SK-MEL-5 (cell line): ENCODE measurements at places on chromosomes 4 and X.

DNA sequence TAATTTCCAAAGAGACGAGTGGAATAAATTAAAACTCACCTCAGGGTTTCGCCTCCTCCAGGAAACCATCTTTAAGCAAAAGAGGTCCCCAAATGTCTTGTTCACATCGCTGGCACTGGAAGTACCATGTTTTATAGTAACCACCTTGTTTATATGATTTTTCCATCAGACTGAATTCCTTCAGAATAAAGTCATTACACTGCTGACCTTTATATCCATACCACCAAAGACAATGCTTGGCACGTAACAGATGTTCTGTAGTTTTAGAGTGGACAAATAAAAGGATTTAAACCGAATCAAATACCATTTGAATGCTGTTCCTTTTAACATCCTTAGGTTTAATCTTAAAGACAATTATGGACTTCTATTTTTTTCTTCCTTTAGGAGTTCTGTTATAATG lies 4.7 kb downstream of the NUDT6 start:
- DNase-seq, result no peak

GRCh38 chr4:55518442-55518841 lies 28.3 kb downstream of the CLOCK start:
- no peak for DNase-seq

- no peak for DNase-seq
Measured at GRCh38 chr4:101328063-101328602, 19.2 kb downstream of the PPP3CA start.

- DNase-seq, result no peak
Measured at GRCh38 chr4:126766241-126766640, 866.5 kb upstream of the INTU start.

GRCh38 chr4:159045321-159045720 lies 57.6 kb upstream of the RAPGEF2 start:
- DNase-seq, result no peak

GRCh38 chr4:75844151-75844662 lies 58.0 kb downstream of the PPEF2 start:
- DNase-seq, result no peak

DNA sequence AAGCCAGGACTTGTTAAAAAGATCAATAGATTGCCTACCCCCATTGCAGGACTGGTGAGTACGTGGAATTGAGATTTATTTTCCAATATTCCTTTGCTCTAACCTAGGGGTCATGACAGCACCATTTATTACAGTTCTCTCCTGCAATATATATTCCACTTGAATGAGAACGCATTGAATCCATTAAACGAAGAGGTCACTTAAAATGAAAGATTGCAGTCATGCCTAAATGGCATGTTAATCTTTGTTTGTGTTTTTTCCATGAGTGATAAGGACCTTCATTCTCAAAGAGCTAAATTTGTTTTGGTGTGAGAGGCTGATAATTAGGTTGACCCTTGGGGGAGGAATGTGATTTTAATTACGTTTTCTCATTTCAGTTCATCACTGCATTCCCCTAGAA lies 13.5 kb upstream of the LIMCH1 start:
- DNase-seq, result no peak

GRCh38 chrX:40912166-40912565 lies 173.1 kb upstream of the USP9X start:
- DNase-seq, result no peak

DNA sequence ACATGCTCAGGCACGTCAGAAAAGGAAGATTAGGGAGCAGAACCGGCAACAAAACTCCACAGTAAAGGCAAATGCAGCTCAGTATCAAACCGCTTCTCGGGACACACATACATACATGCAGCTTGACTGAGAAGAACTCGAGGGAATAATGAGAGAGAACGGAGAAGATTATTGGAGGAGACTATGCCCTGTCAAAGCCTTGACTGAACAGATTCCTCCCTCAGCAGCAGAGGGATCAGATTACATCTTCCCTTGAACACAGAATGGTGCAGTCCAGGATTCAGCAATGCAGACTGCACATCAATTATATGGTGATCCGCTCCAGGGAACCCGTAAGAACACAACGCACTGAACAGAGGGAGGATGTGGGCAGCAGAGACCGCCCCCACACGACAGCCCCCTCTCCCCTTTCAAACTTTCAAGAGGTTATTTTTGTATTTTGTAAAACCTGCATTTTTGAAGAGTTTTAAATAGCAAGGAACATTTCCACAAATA lies 183.2 kb downstream of the FBXW7 start:
- DNase-seq, result peak; percentile 88

DNA sequence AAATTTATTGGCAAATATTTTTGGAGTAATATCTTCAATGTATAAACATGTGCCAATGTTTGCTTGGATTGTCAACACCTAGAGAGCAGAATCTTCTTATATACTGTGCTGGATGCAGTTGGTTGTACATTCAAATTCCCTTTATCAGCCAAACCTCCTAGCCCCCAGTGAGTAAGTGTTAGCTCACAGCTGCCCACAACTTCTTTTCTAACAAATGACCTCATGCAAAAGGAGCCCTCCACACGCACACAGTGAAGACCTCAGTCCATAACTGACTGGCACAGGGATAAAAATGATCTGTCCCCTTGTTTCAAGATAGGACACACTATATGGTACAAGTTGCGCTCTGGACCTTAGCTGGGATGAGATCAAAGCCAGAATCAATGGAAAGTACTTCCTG lies 458.0 kb upstream of the NWD2 start:
- DNase-seq, result no peak

- no peak for DNase-seq
Measured at GRCh38 chr4:128560754-128561495, 248.6 kb upstream of the JADE1 start.

DNA sequence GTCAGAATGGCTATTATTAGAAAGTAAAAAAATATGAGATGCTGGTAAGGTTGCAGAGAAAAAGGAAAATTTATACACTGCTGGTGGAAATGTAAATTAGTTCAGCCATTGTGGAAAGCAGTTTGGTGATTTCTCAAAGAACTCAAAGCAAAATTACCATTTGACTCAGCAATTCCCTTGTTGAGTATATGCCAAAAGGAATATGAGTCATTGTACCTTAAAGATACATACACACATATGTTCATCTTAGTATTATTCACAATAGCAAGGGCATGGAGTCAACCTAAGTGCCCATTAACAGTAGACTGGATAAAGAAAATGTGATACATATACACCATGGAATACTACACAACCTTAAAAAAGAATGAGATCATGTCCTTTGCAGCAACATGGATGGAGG lies 148.2 kb downstream of the COMMD8 start:
- DNase-seq, result no peak

GRCh38 chr4:122668241-122668640 lies 47.4 kb upstream of the IL21 start:
- no peak for DNase-seq

DNA sequence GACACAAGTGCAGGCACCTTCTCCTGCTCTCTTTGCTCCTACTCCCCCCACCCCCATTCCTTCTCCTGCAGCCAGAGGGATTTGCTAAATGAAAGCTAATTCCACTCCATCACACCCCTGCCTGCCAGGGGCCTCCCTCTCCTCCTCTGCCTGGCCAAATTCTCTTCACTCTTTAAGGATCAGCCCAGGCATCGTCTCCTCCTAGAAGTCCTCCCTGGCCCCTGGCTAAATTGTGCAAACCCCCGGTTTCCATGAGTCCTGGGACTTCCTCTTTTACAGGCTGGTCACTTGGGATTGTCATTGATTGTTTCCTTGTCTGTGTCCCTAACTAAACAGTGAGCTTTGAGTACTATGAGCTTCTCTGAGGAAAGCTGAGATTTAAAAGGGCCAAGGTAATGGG lies 8.7 kb upstream of the ABLIM2 start:
- no peak for DNase-seq

DNA sequence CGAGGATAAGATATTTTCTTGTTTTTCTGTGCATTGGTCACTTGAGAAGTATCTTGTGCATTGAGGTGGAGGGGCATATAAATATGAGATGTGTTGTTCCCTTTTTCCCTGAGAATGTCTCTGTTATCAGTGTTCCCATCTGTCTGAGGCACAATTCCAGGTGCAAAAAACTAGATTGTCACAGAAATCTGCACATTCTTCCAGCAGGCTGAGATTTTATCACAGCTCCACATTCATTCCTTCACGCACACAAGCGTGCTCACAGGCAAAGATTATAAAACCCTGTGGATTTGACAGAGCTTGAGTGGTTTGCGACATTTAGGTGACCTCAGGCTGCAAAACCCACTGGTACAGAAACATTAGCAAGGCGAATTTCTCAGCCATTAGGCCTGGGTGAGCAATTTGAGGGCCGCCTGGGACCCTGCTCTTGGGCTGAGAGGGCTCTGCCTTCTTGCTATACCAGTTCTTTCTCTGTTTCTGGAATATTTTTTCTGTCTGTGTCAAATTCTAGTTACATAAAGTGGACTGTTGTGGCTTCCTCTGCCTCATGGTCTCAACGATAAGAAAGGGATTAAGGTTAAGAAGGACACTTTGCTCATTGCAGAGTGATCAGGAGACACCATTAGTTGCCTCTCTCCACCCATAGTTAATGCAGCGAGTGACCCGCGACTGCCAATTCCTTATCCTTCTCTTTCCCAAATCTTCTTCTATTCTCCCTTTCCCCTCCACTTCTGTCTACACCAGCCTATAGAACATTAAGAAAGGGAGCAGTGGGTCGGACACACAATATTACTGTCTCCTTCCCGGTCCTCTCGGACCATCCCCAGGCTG lies 86.7 kb upstream of the C1QTNF7 start:
- DNase-seq, result no peak

GRCh38 chrX:41512394-41512793 lies 65.3 kb downstream of the NYX start:
- no peak for DNase-seq

DNA sequence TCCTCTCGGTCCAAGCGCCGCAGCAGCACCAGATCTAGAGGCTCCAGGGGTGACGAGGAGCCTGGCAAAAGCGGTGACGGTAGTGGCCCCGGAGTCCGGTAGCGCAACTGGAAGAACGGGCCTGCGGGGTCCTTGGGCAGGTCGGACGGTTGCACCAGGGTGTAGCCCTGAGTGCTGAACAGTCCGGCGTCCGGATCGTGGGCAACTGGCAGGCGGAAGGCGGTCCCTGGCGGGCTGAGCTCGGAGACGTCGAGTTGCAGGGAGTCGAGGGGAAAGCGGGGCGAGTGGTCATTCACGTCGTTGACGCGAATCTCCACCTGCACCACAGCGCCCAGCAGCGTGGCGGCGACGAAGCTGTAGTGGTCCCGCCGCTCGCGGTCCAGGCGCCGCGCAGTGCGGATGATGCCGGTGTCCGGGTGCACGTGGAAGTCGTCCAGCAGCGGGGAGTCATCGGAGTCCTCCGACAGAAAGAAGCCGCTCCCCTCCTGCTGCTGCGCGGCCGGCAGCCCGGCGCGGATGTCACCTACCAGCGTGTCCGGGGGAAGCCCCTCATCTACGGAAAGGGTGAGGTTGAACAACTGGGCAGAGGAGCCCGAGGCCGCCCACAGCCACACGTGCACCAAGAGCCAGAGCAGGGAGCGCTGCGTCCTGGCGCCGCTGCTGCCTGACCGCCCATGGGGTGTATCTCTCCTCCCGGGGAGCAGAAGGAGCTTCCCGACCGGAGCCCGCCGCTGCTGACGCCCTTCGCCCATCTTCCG lies 837 bp downstream of the DCHS2 start:
- DNase-seq, result no peak

DNA sequence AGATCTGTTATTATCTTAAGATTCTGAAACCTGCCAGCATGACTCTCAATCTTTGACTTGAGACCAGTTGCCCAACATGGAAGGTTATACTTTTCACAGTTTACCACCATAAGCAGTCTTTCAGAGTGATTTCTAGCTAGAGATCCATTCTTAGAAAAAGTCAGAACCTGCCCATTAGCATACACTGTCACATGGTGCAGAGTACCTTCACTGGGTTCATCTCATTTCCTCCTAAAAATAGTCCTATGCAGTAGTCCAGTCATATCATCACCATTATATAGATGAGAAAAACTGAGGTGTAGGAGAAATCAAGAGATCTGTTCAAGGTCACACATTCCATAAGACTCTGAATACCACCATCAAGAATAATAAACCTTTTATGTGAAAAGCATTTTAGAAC lies 153.6 kb downstream of the AR start:
- DNase-seq, result no peak

DNA sequence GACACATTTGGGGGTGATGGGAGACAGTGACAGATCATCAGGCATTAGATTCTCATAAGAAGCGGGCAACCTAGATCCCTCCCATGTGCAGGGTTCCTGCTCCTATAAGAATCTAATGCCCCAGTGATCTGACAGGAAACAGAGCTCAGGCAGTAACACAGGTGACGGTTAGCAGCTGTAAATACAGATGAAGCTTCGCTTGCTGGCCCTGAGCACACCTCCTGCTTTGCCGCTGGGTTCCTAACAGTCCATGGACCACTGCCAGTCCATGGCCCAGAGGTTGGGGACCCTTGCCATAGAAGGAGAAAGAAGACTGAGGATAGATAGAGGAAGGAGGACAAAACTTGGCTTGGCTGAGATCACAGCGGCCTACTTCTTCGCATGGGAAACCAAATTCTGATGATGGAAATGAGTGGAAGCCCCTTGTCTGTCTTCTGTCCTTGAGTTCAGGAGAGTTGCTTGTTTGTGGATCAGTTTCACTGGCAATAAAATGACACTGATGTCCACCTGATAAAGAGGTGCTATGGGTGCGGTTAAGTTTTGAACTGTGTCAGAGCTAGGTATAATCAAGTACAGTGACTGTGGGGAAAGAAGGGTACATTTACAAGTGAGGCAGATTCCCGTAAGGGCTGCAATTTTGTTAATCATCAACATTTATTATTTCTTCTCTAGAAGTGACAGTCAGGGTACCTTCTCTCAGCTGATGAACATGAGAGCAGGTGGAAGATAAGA lies 1.7 kb upstream of the TIFA start:
- no peak for DNase-seq

GRCh38 chr4:48409203-48409602 lies 67.9 kb downstream of the SLAIN2 start:
- DNase-seq, result no peak
